H1 (cell line): ENCODE measurements at places on chromosomes 1 and 21. TPM values are rescaled to one million over a fixed set of nuclear protein-coding genes. Genes with fewer than 3 reads are reported as not detected.

The B4GALT3 gene
- 43.0 and 61.2 TPM in 2 replicates for polyA plus RNA-seq

The SH2D5 gene
- 13.2 and 16.7 TPM in 2 replicates for polyA plus RNA-seq

The SMCP gene
- not detected in 2 replicates for polyA plus RNA-seq

The GSTM1 gene
- polyA plus RNA-seq, result 38.8 and 42.5 TPM in 2 replicates

The MINDY1 gene
- 10.3 and 11.5 TPM in 2 replicates for polyA plus RNA-seq

The CR1L gene
- 0.19 and 0.39 TPM in 2 replicates for polyA plus RNA-seq

The NPHP4 gene
- 5.8 and 10.3 TPM in 2 replicates for polyA plus RNA-seq

The CHIA gene
- polyA plus RNA-seq, result not detected in 2 replicates

The SLC19A2 gene
- polyA plus RNA-seq, result 18.4 and 21.2 TPM in 2 replicates

The KCNH1 gene
- polyA plus RNA-seq, result 0.27 and 0.33 TPM in 2 replicates

The ZNF683 gene
- not detected in 2 replicates for polyA plus RNA-seq

The CHAF1B gene
- 11.0 and 11.8 TPM in 2 replicates for polyA plus RNA-seq

The RBM34 gene
- 18.8 and 28.7 TPM in 2 replicates for polyA plus RNA-seq

The AKR1A1 gene
- polyA plus RNA-seq, result 399 and 435 TPM in 2 replicates

The LCE2C gene
- polyA plus RNA-seq, result not detected in 2 replicates

The ZSCAN20 gene
- polyA plus RNA-seq, result 0.70 and 0.93 TPM in 2 replicates

The SFN gene
- 3.3 and 4.2 TPM in 2 replicates for polyA plus RNA-seq

The SH3BGR gene
- polyA plus RNA-seq, result 2.1 and 8.2 TPM in 2 replicates

The SUSD4 gene
- 5.2 and 6.6 TPM in 2 replicates for polyA plus RNA-seq

The FOXO6 gene
- polyA plus RNA-seq, result 0.59 and 1.2 TPM in 2 replicates

The PGLYRP4 gene
- polyA plus RNA-seq, result not detected in 2 replicates

The SIK1 gene
- polyA plus RNA-seq, result 1.4 and 1.5 TPM in 2 replicates

The OBSCN gene
- 7.5 and 10.1 TPM in 2 replicates for polyA plus RNA-seq

The WNT3A gene
- 0.08 and 0.13 TPM in 2 replicates for polyA plus RNA-seq
